ENCODE measurements at places on chromosomes 2 and 18. TPM values are rescaled to one million over a fixed set of nuclear protein-coding genes. Genes with fewer than 3 reads are reported as not detected.

SLC8A1 gene
- total RNA-seq: 0.71 TPM

LAMA1 gene
- total RNA-seq: 0.31 TPM

CARF gene
- 1.0 TPM for total RNA-seq

LNPK gene
- 11.9 TPM for total RNA-seq

MAL gene
- not detected for total RNA-seq

TSPYL6 gene
- total RNA-seq: not detected

RELCH gene
- 14.7 TPM for total RNA-seq

PLB1 gene
- 2.0 TPM for total RNA-seq

REG1B gene
- total RNA-seq: not detected

SERPINB8 gene
- total RNA-seq: 11.7 TPM

CEBPZ gene
- 79.7 TPM for total RNA-seq

IGFBP5 gene
- 0.19 TPM for total RNA-seq

LBX2 gene
- total RNA-seq: 4.6 TPM

TMEM198 gene
- 0.54 TPM for total RNA-seq

CCDC102B gene
- total RNA-seq: 0.25 TPM

GULP1 gene
- total RNA-seq: 52.8 TPM

CRYBA2 gene
- total RNA-seq: not detected

GKN2 gene
- total RNA-seq: 3.7 TPM

OLA1 gene
- total RNA-seq: 128 TPM

FNDC4 gene
- 4.3 TPM for total RNA-seq

DSG2 gene
- total RNA-seq: 68.1 TPM

DSEL gene
- total RNA-seq: 0.40 TPM

PROKR1 gene
- not detected for total RNA-seq
